ENCODE measurements at places on chromosomes 7 and 10. TPM values are rescaled to one million over a fixed set of nuclear protein-coding genes. Genes with fewer than 3 reads are reported as not detected.

The MRLN gene
- total RNA-seq = not detected

The DNTT gene
- not detected for total RNA-seq

The ZNF282 gene
- 25.7 TPM for total RNA-seq

The LGI1 gene
- not detected for total RNA-seq

The NANOS1 gene
- 0.23 TPM for total RNA-seq

The CPA1 gene
- 0.30 TPM for total RNA-seq

The ACBD7 gene
- total RNA-seq = 0.30 TPM
